ENCODE measurements at places on chromosomes 16 and 17. TPM values are rescaled to one million over a fixed set of nuclear protein-coding genes. Genes with fewer than 3 reads are reported as not detected.

The AARSD1 gene
- total RNA-seq: 21.2 TPM

The SOX8 gene
- under 0.01 TPM for total RNA-seq

The HBQ1 gene
- total RNA-seq: not detected

The KRT32 gene
- not detected for total RNA-seq

The MAP3K3 gene
- total RNA-seq: 20.1 TPM

The RNF112 gene
- total RNA-seq: 6.1 TPM

The DNAI2 gene
- not detected for total RNA-seq

The HLF gene
- total RNA-seq: not detected

The CSH2 gene
- not detected for total RNA-seq

The GCSH gene
- total RNA-seq: 14.2 TPM

The CLEC16A gene
- total RNA-seq: 15.1 TPM

Data from smooth muscle cell of bladder (primary cell).